ENCODE measurements at places on chromosomes 1 and 21. TPM values are rescaled to one million over a fixed set of nuclear protein-coding genes. Genes with fewer than 3 reads are reported as not detected.

- H3K4me1 ChIP-seq: no peaks in the 10 kb centered on the region
- no peak overlapping the region for H3K27ac ChIP-seq
- no peaks in the 10 kb centered on the region for H3K36me3 ChIP-seq
- H3K4me3 ChIP-seq: no peak overlapping the region
Observed at GRCh38 chr1:188004849-188005248, 1176.1 kb downstream of the PLA2G4A start.

DNA sequence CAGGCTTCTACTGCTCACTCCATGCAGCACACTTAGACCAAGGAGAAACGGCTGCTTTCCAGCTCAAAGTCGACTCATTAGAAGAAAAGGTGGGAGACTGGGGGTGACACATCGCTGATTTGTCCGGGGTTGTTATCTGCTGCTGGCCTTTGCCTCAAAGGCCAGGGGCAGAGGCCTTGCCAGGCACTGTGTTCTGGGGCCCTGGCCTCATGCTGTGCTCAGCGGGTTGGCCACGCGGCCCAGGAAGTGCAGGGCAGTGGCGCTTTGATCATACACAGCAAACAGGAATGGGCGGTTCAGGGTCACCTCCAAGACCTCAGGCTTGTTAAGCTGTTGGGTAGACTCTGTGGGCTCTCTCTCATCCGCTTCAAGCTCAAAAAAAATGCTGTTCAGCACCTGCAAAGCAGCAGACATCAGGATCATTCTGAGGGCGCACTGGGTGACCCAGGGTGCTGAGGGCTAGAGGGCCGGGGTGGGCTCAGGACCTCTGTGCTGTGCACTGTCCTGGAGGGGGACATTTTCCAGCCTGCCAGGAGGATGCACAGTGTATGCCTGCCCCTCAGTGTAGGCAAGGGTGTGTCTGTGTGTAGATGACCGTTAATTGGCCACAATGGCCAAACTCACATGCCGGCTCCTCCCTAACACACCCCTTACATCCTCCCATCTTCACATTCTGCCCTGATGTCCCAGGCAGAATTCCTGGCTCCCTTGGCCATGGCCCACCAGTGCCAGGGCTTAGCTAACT lies 10.8 kb downstream of the AGT start:
- no peaks in the 10 kb centered on the region for H3K4me1 ChIP-seq
- H3K4me3 ChIP-seq: no peak overlapping the region
- no peaks in the 10 kb centered on the region for H3K27me3 ChIP-seq
- no peaks in the 10 kb centered on the region for H3K36me3 ChIP-seq
- no peak for DNase-seq

DNA sequence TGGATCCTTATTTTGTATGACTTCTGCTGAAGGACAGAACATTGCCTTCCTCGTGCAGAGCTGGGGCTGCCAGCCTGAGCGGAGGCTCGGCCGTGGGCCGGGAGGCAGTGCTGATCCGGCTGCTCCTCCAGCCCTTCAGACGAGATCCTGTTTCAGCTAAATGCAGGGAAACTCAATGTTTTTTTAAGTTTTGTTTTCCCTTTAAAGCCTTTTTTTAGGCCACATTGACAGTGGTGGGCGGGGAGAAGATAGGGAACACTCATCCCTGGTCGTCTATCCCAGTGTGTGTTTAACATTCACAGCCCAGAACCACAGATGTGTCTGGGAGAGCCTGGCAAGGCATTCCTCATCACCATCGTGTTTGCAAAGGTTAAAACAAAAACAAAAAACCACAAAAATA lies 27.5 kb upstream of the KDM4A start:
- no peaks in the 10 kb centered on the region for H3K27me3 ChIP-seq
- H3K4me3 ChIP-seq: no peak overlapping the region

- H3K27ac ChIP-seq: no peak overlapping the region
- no peaks in the 10 kb centered on the region for H3K27me3 ChIP-seq
- H3K4me1 ChIP-seq: no peaks in the 10 kb centered on the region
- H3K4me3 ChIP-seq: no peak overlapping the region
Observed at GRCh38 chr1:185108321-185108720, 48.4 kb downstream of the TRMT1L start.

KANK4 gene
- total RNA-seq: 6.4 TPM

GRCh38 chr1:43293896-43294760 lies 6.7 kb upstream of the TIE1 start:
- no peaks in the 10 kb centered on the region for H3K36me3 ChIP-seq
- no peak for DNase-seq
- peaks cover 19% of the 10 kb centered on the region for H3K4me1 ChIP-seq
- peak overlapping the region; percentile 21 for H3K27ac ChIP-seq

DNA sequence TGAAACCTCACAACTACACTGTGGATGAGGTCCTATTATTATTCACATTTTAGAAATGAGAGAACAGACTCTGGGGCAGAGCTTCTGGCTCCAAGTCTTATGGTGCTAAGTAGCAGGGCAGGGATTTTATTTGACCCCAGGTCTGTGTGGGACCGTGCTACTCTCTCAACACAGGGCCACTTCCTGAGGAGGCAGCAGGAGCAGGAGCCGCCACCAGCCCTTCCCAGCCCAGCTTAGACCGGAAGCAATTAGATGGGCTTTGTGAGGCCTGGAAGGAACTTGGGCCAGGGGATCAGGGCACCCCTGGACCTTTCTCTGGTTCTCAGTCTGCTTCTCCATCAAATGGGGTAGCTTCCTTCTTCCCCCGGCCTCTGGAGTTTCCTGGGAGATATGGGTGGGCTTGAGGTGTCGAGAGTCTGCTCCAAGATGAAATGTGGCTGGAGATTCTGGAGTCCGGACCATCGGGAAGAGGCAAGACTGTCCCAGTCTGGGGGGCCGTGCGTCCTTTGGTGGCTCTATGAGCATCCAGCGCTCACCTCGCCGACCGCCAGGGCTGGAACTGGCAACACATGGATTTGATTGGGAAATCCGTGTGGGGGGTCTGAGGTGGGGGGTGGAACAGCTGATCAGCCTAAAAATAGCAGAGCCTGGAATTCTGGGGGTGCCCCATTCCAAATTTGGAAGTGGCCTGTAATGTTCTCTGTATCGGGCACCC lies 136.8 kb downstream of the FOXD2 start:
- no peaks in the 10 kb centered on the region for H3K27me3 ChIP-seq
- no peak for DNase-seq
- no peaks in the 10 kb centered on the region for H3K36me3 ChIP-seq
- no peak overlapping the region for H3K4me3 ChIP-seq

FCER1G gene
- 158 TPM for total RNA-seq

KCNQ4 gene
- total RNA-seq: 0.96 TPM

PLA2G4A gene
- total RNA-seq: 10.7 TPM

CTTNBP2NL gene
- total RNA-seq: 59.4 TPM

DNA sequence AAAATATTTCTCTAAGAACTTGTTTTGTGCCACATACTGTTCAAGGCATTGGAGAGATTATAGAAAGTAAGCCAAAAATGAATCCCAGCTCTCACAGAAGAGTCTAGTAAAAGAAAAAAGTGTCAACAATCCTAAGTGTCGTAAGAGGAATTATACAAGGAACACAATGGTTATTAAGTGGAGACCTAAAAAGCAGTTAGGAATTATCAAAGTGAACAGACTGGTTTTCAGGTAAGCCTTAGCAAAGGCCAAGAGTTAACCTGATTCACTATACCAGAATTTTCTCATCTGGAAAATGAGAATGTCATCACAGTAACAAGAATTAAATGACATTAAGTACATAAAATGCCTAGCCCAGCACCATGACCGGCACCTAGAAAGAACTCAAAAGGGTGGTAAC lies 15.6 kb downstream of the SERBP1 start:
- no peak for DNase-seq
- no peak overlapping the region for H3K4me3 ChIP-seq
- no peaks in the 10 kb centered on the region for H3K27me3 ChIP-seq

DNA sequence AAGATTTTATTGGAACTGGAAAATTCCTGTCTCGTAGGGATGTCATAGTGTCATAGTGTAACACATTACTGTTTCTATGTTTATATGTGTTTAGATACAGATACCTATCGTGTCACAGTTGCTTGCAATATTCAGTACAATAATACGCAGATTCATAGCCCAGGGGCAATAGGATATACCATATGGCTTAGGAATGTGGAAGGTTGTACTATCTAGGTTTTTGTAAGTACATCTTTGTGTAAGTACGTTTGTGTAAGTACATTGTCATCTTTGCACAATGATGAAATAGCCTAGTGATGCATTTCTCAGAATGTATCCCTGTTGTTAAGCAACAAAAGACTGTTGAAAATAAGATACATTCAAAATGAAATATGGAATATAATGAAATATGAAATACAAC lies 68.9 kb downstream of the CAMTA1 start:
- no peak overlapping the region for H3K4me3 ChIP-seq
- H3K4me1 ChIP-seq: no peaks in the 10 kb centered on the region
- H3K27ac ChIP-seq: no peak overlapping the region
- no peaks in the 10 kb centered on the region for H3K36me3 ChIP-seq

- DNase-seq: no peak
- H3K27ac ChIP-seq: peak overlapping the region; percentile 56
- H3K36me3 ChIP-seq: no peaks in the 10 kb centered on the region
- no peaks in the 10 kb centered on the region for H3K4me1 ChIP-seq
- H3K4me3 ChIP-seq: peak overlapping the region; percentile 28
Observed at GRCh38 chr1:242147096-242147976, 148.4 kb upstream of the MAP1LC3C start.

- H3K27me3 ChIP-seq: no peaks in the 10 kb centered on the region
- no peaks in the 10 kb centered on the region for H3K36me3 ChIP-seq
- DNase-seq: no peak
- no peak overlapping the region for H3K4me3 ChIP-seq
- no peak overlapping the region for H3K27ac ChIP-seq
Observed at GRCh38 chr1:24308365-24309015, 10.7 kb upstream of the GRHL3 start.

DNA sequence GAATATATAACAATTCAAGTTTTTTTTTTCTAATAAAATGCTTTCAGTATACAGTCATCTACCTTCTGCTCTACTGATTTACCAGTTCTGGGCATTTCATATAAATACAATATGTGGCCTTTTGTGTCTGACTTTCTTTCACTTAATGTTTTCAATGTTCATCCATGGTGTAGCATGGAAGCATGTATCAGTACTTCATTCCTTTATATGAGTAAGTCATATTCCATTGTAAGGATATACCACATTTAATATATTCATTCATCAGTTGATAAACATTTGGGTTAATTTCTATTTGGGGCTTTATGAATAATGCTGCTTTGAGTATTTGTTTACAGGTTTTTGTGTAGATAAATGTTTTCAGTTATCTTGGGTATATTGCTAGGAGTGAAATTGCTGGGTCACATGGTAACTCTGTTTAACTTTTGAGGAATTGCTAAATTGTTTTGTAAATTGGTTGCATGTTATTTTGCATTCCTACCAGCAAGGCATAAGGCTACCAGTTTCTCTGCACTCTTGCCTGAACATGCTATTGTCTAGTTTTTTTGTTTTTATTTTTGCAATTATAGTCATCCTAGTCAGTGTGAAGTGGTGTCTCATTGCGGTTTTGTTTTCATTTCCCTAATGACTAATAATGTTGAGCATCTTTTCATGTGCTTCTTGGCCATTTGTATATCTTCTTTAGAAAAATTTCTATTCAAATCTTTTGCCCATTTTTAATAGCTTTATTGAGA lies 206.1 kb downstream of the TM2D1 start:
- H3K36me3 ChIP-seq: no peaks in the 10 kb centered on the region
- H3K4me3 ChIP-seq: no peak overlapping the region
- H3K27me3 ChIP-seq: no peaks in the 10 kb centered on the region
- no peak for DNase-seq

AIRE gene
- not detected for total RNA-seq

DNA sequence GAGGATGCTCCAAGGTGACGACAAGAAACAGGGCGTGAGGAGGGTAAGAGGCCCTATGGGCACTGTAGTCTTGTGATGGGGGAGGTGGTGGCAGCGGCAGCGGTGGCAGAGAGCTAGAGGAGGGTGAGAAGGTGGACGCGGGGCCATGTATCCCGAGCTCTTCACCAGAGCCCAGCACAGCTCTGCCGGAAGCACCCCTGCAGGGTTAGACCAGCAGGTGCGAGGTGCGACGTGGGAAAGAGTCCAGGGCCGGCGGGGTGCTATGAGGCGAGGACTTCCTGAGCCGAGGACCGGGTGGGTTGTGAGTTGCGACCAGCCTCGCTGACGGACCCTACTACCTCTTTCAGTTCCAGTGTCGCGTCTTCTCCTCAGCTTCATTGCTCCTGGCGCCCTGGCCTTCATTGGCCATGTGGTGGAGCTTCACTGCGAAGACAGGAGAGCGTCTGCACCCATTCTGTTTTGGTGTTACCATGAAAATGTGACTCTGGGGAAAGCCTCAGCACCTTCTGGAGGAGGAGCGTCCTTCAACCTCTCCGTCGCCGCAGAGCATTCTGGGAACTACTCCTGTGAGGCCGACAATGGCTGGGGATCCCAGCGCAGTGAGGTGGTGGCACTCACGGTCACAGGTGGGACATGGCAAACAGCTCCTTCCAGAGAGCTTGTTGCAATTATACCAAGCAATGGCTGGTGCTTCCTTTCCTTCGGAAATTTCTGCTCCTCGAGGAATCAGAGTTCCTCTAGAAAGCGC lies 67.9 kb upstream of the KIRREL1 start:
- H3K4me1 ChIP-seq: no peaks in the 10 kb centered on the region
- H3K27me3 ChIP-seq: no peaks in the 10 kb centered on the region
- no peak overlapping the region for H3K4me3 ChIP-seq
- no peak for DNase-seq
- H3K27ac ChIP-seq: no peak overlapping the region
- no peaks in the 10 kb centered on the region for H3K36me3 ChIP-seq

DNA sequence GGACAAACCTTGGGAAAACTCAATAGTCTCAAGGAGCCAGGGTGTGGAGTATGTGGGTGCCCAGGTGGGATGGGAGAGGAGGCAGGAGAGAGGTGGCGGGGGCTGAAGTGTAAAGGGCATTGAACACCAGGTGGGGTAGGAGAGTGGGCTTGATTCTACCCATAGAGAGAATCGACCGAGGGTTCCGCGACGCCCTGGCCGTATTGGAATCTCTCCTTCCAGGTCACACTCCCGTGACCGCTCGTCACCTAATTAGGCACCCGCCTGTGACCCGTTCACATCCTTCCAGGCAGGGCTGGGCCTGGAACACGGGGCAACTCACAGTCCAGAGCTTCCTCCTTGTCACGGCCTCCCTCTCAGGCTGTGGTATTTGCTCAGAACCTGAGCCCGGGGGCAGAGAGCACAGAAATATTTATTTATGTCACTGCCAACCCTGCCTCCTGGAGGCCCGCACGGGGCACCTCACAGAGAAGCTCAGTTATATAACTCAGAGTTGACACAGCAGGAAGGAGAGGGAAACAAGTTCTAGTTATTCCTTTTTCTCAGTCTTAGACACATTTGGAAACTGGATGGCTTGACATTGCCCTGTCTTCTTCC lies 12.0 kb downstream of the NCMAP start:
- H3K4me1 ChIP-seq: no peaks in the 10 kb centered on the region
- H3K27ac ChIP-seq: peak overlapping the region; percentile 79
- H3K27me3 ChIP-seq: no peaks in the 10 kb centered on the region
- H3K4me3 ChIP-seq: no peak overlapping the region
- DNase-seq: peak; percentile 86

GRCh38 chr1:172498857-172499256 lies 34.1 kb upstream of the SUCO start:
- no peak for DNase-seq
- peaks cover 9% of the 10 kb centered on the region for H3K4me1 ChIP-seq
- no peak overlapping the region for H3K4me3 ChIP-seq
- no peak overlapping the region for H3K27ac ChIP-seq
- H3K27me3 ChIP-seq: no peaks in the 10 kb centered on the region
